HL-60 (cell line): ENCODE measurements at places on chromosomes 5 and 9.
A peak's percentile ranks its signal among the peaks of the same experiment; 100 is the strongest.

DNA sequence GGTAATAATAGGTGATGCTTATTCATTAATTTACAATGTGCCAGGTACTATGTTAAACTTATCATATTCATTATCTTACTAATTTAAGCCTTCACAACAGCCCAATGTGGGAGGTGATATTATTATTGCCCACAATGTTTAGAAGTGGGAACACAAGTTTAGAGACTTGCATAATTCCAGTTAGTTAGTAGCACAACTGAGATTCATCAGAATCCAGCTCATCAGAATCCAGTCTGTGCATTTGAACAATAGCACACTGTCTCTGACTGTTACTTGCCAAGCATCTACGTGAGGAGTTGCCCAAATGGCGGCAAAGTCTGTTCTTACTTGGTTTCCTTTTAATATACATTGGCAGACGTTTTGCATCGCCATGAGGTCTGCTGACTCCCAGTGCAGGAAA is 110.9 kb upstream of the BASP1 start:
- DNase-seq, result no peak

DNA sequence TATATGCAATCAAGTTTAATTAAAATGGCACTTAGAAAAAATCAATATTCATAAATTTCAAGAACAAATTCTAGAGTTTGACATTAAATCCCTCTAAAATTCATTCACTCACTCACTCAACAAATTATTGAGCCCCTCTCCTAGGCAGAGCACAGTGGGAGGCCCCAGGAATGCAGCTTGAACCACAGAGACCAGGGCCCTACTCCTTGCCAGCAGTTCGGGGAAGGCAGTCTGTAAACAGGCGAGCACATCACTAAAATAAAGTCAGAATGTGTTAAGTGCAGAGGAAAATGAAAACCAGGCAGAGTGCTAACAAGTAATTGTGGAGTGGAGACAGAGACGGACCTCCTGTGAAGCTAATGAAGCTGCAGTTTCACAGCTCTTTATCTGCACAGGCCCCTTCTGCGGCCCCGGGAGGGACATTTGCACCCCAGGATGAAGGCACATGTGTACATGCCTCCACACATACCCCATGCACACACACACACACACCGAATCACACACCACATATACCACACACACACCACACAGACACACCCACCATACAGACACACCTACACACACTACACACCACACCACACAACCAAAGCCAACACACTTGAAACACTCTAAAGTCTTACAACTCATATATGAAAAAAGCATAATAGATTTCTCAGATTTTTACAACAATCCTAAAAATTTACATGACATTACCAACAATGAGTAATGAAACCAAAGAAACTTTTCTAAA is 40.5 kb downstream of the BHMT start:
- no peak for DNase-seq

GRCh38 chr5:115169487-115170133 is at the start of gene TRIM36:
Gene TRIM36 (minus strand): TSS chr5:115169908. CDS start chr5:115169634, 274 bp downstream.
- peak; percentile 88 for DNase-seq

DNA sequence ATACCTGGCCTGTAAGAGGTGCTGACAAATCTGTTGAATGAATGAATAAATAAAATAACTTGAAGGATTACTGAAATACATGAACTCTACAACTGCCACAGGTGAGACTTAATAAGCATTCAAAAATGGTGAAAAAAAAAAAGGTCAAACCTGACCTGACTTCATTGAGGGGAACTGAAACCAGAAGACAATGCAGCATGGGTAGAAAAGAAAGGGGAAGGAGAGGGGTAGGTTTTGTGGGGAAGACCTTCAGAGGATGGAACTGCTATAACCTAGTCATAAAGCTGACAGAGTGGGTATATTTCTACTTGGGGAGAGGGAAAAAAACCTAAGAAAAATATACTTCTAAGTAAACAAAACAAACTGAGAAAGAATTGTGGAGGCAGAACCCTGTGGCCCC is 56.6 kb downstream of the RASEF start:
- no peak for DNase-seq

DNA sequence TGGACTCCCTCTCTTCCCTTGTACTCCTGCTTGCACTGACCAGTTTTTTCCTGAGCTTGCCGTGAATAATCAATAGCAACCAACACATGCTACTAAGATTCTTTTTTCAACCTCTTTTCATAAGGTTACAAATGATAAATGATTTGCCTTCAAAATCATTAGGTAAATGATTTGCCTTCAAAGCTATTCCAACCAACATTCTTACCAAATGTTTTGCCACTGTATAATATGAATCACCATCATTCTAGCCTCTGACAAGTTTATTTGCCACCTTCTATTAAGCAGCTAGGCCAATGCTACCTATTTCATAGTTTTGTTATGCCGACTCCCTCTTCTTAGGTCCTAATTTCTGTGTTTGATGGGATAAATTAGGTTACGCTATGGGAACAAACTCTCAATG is 385.1 kb downstream of the DTWD2 start:
- no peak for DNase-seq

DNA sequence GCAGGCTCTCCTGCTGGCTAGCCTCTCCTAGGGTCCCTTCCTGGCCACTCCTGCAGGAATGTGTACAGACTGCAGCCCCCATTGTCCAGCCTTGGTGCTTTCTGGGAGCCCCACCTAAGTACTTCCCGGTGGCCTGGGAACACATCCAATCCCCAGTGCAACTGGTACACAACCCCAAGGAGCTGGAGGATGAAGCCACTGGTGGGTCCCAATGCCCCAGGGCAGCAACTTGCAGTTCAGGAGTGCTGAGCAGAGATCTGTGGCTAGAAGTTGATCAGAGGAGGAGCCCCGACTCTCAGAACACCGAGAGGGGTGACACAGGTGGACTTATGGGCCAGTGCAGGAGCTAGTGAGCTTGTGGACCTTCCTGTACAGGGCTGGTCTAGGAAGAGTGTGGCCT is 1093.7 kb upstream of the ACO1 start:
- DNase-seq, result no peak

GRCh38 chr5:3564827-3565518 is 30.7 kb upstream of the IRX1 start:
- DNase-seq, result no peak

DNA sequence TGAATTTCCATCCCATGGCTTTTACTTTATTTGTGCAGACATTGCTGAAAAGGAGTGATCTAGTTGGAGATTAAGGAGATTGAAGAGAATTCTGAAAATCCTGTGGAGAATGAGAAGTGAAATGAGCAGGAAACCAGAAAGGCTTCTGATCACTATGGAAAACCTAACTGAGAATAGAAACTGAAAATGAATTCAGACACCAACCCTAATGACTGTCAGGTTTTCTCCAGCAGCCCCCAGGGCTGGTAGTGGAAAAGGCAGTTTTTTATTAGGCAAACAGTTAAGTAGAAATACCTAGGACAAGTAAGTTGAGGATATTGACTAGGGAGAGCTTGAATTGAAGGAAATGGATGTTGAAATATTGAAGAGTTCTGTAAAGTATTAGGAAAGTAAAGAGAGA is 14.7 kb upstream of the ARRDC3 start:
- DNase-seq, result no peak

GRCh38 chr9:23803216-23803615 is 22.8 kb downstream of the ELAVL2 start:
- DNase-seq, result no peak

- DNase-seq, result no peak
These were observed 49.4 kb downstream of the GGTA1 start for GRCh38 chr9:121450241-121450640.

DNA sequence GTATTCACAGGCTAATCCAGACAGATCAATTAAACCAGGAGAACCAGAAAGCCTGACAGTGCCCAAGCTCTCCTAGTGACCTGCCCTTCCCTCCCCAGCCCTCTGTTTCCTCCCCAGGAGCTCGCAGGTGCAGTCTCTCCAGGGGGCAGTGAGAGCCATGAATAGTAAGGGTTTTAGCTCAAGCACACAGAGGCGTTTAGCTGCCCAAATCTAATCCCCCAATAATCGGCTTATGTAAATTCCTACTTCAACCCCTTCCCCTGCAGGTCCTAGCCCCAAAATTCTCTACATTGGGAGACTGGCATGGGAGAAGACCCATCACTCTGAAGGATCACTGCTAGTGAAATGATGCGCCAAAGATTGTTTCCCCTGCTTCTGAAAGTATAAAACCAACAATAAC is 10.5 kb upstream of the TAL2 start:
- DNase-seq, result no peak

DNA sequence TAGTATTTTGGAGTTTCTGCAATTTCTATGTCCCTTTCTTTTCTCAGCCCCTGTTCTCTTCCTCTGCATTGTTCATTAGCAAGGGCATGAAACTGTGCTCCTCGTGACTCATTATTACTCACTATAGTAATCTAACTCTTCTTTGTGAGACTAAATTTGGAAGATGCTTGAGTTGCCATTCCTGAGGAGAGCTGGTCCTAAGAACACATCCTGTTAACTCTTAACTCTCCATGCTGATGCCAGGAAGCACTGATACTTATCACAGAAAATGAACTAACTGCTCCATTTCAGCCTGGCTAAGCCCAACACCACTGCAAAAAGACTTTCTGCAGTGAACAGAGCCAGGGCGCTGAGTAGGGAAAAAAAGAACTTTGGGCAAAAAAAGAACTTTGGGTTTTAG is 10.6 kb upstream of the CSNK1A1 start:
- DNase-seq, result no peak

DNA sequence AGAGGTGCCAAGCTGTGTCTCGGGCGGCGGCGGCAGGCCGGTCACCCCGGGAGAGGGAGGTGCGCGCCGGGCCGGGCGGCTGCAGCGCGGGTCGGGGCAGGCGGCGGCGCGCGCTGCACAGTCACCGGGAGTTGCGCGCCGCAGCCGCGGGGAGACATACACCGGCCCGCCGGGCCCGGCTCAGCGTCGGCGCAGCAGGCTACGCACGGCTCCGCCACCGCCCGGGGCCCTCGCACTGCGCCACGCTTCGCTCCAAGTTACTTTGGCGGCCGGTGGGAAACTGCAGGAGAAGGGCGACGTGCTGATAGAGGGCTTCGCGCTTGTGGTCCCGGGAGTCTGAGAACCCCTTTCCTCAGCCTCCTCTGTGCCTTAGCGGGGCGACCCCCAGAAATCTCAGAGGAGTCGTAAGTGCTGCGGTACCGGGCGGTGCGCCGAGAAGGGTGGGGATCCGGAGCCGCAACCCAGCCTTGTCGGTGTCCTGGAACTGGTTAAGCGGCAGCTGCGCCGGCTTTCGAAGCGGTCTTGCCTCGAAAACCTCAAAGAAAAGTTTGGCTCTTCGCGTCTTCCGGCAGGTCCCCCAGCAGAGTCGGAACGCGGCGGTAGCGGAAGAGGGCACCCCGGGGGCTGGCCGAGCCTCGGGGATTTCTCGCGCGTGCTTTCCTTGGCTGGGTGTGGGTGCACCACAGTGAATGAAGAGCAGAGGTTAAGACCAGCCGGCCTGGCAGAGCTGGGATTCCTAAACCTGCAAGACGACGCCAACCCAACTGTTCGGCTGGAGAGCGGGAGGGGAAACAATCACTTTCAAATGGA is at the start of gene EFNA5:
EFNA5 (minus strand) TSS at position 6 of the 810 bp plus-strand sequence.
- DNase-seq, result no peak

GRCh38 chr5:96195123-96195522 is 233.5 kb upstream of the ELL2 start:
- no peak for DNase-seq

DNA sequence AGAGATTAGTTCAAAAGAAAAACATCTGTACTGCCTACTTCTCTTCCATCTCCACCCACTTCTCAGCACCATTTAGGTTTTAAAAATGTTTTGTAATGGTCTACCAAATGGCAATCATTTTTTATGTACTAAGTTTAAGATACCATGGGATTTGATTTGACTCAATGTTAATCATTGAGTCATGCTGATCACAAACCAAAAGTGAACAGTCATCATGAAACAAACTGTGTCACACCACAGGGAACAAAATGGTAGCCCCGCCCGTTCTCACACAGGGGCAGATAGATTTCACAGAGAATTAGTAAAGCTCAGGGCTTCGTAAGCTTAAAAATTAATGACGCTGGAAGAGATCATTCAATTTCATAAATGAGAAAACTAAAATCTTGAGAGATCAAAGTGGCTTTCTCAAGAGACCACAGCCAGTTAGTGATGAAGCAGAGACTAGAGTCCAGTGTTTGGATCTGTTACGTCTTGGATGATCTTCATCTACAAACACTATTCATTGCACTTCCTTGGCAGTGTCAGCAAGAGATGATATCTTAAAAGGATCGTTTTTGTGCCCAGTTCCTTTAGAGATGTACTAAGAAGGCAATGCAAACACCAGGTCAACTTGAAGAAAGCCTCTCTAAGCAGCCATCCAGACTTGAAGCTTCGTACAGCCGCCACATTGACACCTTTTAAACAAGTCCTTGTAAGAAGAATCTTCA is 33.9 kb upstream of the TRIO start:
- no peak for DNase-seq

GRCh38 chr5:143569213-143569701 is 165.8 kb upstream of the NR3C1 start:
- no peak for DNase-seq

GRCh38 chr5:176564002-176564401 is 14.9 kb downstream of the CDHR2 start:
- DNase-seq, result no peak

DNA sequence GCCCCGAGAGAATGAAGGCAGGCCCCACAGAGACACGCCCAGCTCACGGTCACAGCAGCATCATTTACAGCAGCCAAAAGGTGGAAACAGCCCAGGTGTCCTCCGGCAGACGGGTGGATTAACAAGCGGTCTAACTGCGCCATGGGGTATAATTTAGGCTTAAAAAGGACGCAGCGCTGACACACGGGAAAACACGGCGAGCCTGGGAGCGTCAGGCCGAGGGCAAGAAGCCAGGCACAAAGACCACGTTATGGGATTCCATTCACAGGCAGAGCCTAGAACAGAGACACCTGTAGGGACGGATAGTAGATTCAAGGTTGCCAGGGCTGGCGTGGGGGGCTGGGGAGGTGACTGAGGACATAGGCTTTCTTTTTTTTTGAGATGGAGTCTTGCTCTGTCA is 36.9 kb upstream of the TMEM250 start:
- no peak for DNase-seq

DNA sequence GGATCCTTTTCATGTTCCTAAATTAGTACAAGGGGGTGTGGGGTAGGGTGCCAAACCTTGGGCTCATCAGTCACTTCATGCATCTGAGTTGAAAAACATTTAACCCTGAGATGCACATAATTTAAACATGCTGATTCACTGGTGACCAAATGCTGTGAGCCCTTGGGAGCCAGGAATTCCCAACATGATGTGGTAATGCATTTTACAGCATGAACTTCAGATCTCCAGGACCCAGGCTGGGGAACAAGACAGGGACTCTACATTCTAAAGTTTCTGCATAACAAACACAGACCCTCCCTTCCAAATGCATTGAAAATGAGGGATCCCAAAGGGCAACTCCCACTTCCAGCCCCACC is 322.2 kb downstream of the NDUFS4 start:
- DNase-seq, result no peak

DNA sequence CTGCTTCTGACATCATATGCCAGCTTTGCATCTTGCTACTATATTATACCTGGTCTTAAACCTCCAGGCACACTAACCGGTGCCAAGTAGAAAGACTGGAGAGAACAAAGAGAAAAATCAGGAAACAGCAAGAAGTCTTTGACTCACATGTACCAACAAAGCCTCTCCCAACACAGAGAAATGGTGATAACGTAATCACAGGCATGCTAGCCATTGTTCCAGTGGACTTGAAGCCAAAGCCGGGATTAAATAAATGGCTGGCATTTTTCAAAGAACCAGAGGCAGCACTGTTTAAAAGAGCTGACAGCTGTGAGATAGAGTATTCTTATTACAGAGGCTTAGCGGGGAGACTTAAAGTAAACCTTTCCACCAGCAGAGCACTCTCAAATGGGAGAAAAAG is 148.4 kb upstream of the NFIL3 start:
- DNase-seq, result no peak
